Tibial artery (tissue), 4 donors: ENCODE measurements at places on chromosomes 13 and 19.

DNA sequence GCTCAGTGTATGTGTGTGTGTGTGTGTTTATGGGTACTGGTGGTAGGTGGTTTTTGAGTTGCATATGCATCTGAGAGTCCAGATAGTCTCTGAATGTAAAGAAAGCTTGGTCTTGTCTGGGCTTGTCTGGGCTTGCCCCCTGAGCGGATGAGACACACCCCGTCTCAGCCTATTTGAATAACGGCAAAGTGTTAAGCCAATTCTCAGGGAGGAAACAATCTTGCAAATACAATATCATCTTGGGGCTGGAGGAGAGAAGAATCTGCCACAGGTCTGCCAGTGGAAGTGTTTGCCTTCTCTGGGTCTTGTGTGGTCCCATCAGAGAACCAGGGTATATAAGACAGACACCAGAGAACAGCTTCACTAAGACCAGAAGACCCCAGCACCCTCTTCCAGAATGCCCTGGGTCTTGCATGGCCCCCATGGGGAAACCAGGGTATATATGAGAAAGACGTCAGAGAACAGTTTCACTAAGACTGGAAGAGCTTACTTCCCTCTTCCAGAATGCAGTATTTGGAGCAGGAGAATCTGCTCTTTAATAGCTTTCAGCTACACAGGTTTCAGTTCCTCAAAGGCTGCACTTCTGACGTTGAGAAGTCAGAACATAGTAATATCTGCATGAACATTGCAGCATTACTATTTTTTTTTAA lies 13.3 kb downstream of the CD70 start:
- no peak for DNase-seq

DNA sequence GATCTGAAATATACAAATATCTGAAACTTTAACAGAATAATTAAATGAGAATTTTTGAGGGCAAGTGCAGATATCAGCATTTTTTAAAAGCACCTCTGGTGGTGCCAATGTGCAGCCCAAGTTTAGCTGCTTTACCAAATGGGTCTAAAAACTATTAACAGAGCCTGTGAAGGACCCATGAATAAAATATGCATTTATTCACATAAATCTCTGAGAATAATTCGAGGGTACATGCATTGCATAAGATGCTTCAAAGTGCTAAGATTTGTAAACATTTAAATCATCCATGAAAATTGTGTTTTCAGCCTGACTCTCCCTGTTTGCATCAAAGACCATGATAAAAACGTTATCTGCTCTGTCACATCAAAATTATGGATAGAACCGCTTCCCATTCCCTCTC lies 47.1 kb upstream of the TNFSF11 start:
- no peak for DNase-seq

DNA sequence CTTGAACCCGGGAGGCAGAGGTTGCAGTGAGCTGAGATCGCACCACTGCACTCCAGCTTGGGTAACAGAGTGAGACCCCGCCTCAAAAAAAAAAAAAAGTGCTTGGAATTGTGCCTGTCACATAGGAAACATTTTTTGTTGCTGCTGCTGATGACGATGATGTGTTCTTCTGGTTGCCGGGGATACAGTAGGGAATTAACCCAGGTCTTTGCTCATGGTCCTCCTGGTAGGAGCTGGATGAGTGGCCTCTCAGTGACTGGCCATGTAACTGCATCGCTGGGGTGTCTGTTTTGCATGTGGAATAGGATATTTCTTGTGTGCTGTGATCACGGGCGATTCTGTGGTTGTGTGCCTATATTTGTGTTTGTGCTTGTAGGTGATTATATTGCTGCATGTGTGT lies 4.7 kb upstream of the CNFN start:
- no peak for DNase-seq

GRCh38 chr19:19110410-19111135 lies 27.7 kb downstream of the TMEM161A start:
- no peak for DNase-seq

- DNase-seq: peak; percentile 100
Observed at GRCh38 chr19:15418579-15419412, at the start of gene AKAP8L. Gene AKAP8L (minus strand): TSS chr19:15418988. CDS start chr19:15418923, 65 bp downstream.

- peak; percentile 77 for DNase-seq
Observed at GRCh38 chr13:47426126-47426849, 529.4 kb upstream of the HTR2A start.

- no peak for DNase-seq
Observed at GRCh38 chr13:33340631-33341030, 55.1 kb upstream of the STARD13 start.

GRCh38 chr13:52130641-52131040 lies 1.8 kb upstream of the NEK5 start:
- no peak for DNase-seq

GRCh38 chr19:4660993-4661392 lies 9.1 kb downstream of the MYDGF start:
- DNase-seq: no peak

DNA sequence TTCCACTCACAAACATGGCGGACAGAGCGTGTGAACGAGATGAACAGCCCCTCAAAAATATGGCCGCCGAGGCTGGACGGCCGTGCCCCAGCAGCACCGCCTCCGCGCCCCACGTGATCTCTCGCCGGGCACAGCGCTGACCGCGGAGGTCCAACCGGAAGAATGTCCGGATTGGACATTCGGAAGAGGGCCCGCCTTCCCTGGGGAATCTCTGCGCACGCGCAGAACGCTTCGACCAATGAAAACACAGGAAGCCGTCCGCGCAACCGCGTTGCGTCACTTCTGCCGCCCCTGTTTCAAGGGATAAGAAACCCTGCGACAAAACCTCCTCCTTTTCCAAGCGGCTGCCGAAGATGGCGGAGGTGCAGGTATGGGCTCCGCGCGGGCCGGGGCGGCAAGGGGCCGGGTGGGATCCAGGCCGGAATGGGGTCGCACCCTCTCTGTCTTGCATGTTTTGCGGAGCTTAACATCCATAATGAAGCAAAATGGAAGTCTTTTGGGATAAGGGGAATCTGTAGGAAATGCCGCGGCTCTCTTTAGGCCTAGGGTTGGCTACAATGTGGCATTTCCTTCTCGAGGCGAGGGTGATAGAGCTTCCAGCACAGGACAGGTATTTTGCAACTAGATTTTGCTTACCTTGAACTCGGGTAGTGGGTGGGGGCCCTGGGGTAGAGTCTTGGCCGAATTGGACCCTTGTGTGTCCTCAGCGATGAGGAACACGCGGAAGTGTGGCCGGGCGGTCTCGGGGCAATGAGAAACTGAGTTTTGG lies at the start of gene RPL13A:
Gene RPL13A, plus strand, starts transcription at position 332 of the 769 bp plus-strand sequence. Its CDS starts 22 bp downstream, at position 354.
- DNase-seq: peak; percentile 99

- DNase-seq: no peak
Observed at GRCh38 chr13:93953841-93954240, 525.6 kb downstream of the DCT start.

GRCh38 chr13:43326100-43326499 lies 302.7 kb downstream of the DNAJC15 start:
- DNase-seq: no peak

- peak; percentile 66 for DNase-seq
Observed at GRCh38 chr13:43785650-43786471, 911 bp downstream of the ENOX1 start.

DNA sequence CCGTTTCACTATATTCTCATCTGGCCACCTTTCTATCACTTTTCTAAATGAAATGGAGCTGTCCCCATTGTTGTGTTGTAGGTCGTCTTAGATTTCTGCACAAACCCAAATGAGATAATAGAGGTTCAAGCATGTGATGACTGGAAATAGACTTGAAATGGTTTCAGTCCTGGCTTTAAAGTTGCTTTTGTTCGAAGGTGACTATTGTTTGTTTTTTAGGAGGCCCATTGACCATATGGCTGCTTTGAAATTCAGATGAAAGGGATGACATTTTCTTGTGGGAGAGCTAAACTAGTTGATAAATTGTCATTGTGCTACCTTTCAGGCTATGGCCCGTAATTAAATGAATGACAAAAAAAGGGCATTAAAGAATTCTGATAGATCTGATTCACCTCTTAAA lies 583.7 kb downstream of the GPC6 start:
- no peak for DNase-seq

DNA sequence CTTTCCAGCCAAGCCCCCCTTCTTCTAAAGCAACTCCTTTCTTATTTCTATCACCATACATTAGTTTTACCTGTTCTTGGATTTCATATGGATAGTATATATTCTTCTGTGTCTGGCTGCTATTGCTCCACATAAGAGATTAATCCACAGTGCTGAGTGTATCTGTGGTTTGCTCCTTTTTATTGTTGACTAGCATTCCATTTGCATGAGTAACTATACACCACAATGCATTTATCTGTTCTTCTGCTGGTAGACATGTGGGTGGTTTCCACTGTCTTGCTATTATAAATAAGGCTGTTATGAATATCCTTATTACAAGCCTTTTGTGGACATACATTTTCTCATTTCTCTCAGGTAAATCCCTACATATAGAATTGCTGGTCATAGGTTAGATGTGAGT lies 138.2 kb downstream of the SLC7A1 start:
- no peak for DNase-seq

- DNase-seq: no peak
Observed at GRCh38 chr19:38056646-38057045, 149.6 kb downstream of the SIPA1L3 start.

DNA sequence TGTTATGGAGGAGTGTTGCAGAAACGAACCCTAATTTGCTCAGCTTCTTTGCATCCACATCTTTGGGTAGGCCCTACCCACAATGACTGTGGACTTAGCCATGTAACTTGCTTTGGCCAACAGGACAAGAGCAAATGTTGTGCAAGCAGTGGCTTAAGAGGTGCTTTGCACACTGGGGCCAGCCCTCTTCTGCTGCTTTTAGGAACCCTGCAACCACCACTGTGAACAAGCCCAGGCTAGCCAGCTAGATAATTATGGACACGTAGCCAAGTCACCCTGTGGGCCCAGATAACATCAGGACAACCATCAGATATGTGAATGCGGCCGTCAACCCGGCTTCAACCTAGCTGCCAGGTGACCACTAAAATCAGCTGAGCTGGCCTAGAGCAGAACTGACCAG lies 17.1 kb downstream of the C19orf47 start:
- no peak for DNase-seq

DNA sequence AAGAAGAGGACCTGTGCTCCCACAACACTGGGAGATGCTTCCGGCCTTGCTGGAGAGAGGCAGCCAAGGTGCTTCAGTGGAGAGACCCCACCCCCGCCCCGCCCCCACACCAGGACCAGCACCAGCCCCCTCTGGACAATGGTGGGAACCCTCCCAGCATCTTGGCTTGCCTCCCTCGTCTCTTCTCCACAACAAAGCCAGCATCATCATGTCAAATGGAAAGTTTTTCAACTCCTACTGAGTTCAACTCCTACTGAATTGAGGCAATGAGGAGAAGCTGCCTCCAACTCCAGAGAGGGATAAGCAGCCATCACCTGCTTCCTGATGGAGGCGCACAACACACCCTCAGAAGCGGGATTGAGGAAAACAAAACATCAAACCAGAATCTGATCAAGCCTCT lies 12.8 kb downstream of the DEDD2 start:
- no peak for DNase-seq
